ENCODE measurements at places on chromosomes 5 and 9. TPM values are rescaled to one million over a fixed set of nuclear protein-coding genes. Genes with fewer than 3 reads are reported as not detected.

ECM2 gene
- 0.15 TPM for total RNA-seq

PPP2R2B gene
- 1.3 TPM for total RNA-seq

DNLZ gene
- total RNA-seq, result 5.3 TPM

PTGS1 gene
- total RNA-seq, result 0.31 TPM

LHX6 gene
- total RNA-seq, result not detected

LCN10 gene
- not detected for total RNA-seq

DBN1 gene
- total RNA-seq, result 42.0 TPM

ELOVL7 gene
- total RNA-seq, result 1.00 TPM

ACOT12 gene
- total RNA-seq, result 1.1 TPM

SLC45A2 gene
- total RNA-seq, result 114 TPM

SLCO6A1 gene
- total RNA-seq, result not detected

TMEFF1 gene
- total RNA-seq, result 0.69 TPM

PCDHGA2 gene
- total RNA-seq, result 0.67 TPM

YIPF5 gene
- 56.0 TPM for total RNA-seq

EFNA5 gene
- 4.8 TPM for total RNA-seq
